Subcutaneous adipose tissue (tissue), 4 donors: ENCODE measurements at places on chromosomes 3 and 15. TPM values are rescaled to one million over a fixed set of nuclear protein-coding genes. Genes with fewer than 3 reads are reported as not detected.

The CNTN3 gene
- total RNA-seq = 17.0 TPM

The CAPN3 gene
- total RNA-seq = 8.2 TPM

The LXN gene
- 28.0 TPM for total RNA-seq

The IMPG2 gene
- total RNA-seq = 0.33 TPM

The AHSG gene
- not detected for total RNA-seq

The SOX14 gene
- total RNA-seq = not detected

The CCDC39 gene
- 0.22 TPM for total RNA-seq

The EFL1 gene
- total RNA-seq = 16.3 TPM

The ISY1 gene
- 15.8 TPM for total RNA-seq

The MFGE8 gene
- total RNA-seq = 213 TPM

The GOLGA8T gene
- total RNA-seq = not detected
